ENCODE measurements at places on chromosomes 6 and 20.

DNA sequence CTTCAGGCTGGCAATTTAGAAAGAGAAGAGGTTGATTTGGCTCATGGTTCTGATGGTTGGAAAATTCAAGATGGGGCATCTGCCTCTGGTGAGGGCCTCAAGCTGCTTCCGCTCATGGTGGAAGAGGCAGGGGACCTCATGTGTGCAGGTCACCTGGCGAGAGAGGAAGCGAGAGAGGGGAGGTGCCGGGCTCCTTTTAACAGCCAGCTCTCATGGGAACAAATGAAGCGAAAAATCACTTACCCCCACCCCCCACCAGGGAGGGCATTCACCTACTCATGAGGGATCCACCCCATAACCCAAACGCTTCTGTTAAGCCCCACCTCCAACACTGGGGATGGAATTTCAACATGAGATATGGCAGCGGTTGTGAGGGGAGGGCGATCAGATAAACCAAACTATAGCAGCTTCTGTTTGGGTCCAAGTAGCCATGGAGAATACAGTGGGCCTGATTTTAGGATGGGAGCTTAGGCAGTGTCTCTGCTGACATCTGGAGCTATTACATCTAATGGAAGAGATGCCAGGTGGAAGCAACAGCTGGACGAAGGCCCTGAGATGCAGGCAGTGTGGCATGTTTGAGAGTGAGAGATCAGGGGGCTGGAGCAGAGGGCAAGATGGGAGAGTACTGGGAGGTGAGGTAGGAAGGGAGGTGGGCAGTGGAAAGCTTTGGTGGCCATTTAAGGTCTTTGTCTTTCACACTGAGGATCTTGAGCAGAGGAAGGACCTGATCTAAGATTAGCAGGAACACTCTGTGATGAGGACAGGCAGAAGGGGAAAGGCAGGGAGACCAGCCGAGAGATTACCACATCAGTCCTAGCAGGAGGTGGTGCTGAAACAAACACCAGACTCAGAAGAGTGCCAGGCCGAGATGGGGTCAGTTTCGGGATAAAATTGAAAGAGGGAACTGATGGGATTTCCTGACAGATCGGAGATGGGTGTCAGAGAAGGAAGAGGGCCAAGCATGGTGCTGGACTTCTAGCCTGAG lies 161.8 kb downstream of the NFATC2 start:
- no peak for DNase-seq

- DNase-seq, result no peak
These were observed 2.4 kb upstream of the PPP1R3G start for GRCh38 chr6:5082487-5083306.

DNA sequence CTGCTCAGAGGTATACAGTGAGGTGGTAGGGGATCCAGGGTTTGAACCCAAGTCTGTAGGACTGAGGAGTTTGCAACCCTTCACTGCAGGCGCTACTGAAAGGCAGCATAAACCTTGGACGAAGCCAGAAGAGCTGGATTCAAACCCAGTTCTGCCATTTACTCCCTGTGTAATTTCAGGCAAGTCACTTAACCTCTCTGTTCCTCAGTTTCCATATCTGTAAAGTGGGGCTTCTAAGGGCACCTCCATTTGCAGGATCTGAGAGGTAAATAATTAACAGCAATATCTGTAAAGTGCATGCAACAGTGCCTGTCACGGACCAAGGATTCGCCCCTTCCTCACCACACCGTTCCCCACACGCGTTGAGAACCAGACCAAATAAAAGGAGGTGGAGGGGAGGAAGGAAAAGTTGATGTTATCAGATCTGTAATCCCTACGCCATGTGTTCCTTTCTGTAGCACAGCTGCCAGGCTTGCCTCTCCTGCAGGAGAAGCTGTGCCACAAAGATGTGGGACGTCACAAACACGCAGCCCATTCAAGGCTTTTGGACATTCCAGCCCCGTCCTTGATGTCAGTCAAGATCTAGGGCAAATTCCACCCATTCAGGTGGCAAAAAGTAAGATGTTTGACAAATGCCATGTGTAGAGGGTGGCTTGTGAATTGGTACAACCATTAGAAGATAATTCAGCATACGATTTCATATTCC lies 9.8 kb downstream of the RIPOR3 start:
- DNase-seq, result no peak

DNA sequence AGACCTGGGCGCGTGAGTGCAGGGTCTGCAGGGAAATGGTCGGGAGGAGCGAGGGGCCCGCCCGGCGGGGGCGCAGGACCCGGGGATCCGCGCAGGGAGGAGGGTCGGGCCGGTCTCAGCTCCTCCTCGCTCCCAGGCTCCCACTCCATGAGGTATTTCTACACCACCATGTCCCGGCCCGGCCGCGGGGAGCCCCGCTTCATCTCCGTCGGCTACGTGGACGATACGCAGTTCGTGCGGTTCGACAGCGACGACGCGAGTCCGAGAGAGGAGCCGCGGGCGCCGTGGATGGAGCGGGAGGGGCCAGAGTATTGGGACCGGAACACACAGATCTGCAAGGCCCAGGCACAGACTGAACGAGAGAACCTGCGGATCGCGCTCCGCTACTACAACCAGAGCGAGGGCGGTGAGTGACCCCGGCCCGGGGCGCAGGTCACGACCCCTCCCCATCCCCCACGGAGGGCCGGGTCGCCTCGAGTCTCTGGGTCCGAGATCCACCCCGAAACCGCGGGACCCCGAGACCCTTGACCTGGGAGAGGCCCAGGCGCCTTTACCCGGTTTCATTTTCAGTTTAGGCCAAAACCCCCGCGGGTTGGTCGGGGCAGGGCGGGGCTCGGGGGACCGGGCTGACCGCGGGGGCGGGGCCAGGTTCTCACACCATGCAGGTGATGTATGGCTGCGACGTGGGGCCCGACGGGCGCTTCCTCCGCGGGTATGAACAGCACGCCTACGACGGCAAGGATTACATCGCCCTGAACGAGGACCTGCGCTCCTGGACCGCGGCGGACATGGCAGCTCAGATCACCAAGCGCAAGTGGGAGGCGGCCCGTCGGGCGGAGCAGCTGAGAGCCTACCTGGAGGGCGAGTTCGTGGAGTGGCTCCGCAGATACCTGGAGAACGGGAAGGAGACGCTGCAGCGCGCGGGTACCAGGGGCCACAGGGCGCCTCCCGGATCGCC lies 54.2 kb upstream of the HLA-A start:
- DNase-seq, result peak; percentile 85

- DNase-seq, result no peak
These were observed 167.1 kb upstream of the SLC24A3 start for GRCh38 chr20:19045371-19045770.
